Chondrocyte (in vitro differentiated cells): ENCODE measurements at places on chromosomes 7 and 10.

DNA sequence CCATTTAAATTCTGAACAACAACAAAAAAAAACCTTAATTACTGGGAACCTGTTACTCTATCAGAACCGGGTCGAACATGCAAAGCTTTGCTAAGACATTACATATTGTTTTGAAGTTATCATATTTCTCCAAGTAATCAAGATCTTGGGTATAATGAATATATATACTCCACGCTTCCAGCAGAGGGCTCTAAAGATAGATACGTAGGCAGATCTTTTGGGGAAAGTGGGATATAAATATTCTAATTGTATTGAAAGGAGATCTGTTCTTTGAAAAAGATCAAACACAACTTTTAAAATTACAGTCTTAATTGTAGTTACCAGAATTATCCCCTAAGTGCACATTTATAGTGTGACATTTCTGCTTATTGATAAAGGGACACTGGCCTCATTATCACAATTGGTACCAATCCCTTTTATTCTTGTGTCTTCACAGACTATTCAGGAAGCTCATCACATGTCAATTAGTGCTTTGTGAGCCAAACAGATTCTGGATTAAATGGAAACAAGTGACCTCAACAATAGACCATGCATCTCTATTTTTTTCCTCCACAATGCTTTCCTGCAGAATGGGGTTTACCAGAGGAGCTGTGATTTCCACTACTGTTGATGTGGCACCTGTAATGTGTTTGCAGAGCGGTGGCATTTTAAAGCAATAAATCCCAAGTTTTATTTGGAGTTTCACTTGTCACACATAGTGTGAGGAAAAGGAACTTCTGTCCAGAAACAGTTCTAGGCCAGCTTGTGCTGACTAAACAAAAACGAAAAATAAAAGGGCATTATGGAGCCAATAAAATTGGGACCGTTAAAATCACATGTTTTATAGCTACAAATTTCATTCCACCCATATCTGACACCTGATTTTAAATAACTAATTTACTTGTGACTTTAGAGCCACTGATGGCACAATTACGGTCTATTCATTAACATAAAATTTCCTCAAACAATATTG lies 122.4 kb downstream of the CTTNBP2 start:
- no peak for DNase-seq

DNA sequence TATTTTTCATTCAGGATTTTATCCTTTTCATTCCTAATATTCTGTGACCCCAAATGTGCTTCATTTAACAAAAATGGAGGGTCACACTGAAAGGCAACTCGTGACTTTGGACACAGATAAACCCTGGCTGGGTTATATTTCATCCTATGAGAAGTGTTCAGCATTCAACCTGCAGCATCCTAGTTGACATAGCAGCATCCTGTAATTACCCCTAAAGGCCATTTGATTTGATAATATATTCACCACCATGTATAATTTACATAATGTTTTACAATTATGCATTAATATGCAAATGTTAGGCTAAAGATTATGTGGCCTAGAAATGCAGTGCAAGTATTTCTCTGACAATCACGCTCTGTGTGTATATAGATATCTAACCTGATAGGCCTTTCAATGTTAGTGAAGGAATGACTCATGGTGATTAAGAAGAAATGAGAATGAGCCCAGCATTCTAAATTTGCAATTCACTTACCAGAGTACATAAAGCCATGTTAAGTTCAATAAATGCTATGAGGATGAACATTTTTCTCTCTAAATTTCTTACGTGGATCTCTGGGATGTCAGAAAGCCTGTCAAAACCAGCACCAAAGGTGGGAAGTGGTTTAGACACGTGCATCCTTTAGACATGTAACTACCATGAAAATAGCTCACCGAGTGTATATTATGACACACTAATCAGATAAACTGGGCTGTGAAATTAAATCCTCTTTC lies 337.7 kb upstream of the AOAH start:
- DNase-seq, result no peak

GRCh38 chr7:90720984-90721760 lies 125.1 kb downstream of the CDK14 start:
- no peak for DNase-seq

- DNase-seq, result no peak
Measured at GRCh38 chr7:85655252-85655651, 468.4 kb upstream of the SEMA3D start.

- no peak for DNase-seq
Measured at GRCh38 chr10:69885379-69886013, 83.8 kb downstream of the COL13A1 start.

- no peak for DNase-seq
Measured at GRCh38 chr10:124725791-124726190, 18.4 kb downstream of the FAM53B start.

DNA sequence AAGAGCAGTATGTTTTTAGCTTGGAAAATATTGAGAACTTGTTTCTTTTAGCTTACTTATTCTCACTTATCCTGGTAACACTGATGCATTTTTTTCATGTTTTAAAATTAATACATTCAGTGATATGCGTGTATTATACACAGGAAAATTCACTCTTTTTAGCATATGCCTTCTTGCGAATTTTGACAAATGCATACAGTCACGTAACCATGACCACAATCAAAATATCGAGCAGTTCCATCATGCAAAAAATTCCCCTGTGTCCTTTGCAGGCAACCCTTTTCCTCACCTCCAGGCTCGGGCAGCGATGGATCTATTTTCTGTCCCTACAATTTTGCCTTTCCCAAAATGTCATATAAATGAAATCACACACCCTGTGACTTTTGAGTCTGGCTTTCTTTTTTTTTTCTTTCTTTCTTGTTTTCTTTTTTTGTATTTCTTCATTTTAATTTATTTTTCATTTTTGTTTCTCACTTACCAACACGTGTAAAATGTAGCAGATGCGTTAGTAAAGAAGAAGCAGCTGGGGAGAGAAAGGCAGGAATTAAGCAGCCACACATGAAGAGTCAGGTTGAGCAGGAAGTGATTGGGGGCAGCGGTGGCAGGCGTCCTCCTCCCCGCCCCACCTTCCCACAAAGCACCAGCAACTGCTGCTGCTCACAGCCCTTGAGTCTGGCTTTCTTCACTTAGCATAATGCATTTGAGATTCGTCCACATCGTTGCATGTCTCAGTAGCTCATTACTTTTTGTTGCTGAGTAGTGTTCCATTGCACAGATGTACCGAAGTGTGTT lies 29.9 kb downstream of the ADRB1 start:
- DNase-seq, result no peak

DNA sequence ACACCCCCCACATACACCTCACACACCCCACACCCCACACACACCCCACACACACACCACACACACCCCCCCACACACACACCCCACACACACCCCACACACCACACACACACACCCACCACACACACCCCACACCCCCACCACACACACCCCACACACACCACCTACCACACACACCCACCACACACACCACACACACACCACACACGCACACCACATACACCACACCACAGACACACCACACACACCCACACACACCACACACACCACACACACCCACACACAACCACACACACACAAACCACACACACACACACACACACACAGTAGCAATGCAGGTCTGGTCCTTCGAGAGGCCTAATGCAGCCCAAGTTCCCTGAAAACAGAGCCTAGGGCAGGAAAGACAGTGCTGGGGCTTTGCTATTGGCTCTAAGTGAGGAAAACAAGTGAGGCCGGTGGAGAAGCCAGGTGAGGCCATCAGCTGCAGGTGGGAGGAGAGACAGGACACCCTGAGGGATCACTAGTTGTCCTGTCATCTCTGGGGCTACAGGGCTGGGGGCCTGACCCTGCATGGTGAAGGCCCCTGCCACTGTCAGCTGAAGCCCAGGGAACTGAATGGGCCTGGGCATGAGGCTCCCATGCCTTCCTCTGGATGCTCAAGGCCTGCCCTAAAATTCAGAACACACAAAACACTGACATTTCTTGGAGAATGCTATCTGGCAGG lies 92.6 kb downstream of the CYTH3 start:
- no peak for DNase-seq

- no peak for DNase-seq
Measured at GRCh38 chr10:132001238-132001972, 19.7 kb upstream of the BNIP3 start.

DNA sequence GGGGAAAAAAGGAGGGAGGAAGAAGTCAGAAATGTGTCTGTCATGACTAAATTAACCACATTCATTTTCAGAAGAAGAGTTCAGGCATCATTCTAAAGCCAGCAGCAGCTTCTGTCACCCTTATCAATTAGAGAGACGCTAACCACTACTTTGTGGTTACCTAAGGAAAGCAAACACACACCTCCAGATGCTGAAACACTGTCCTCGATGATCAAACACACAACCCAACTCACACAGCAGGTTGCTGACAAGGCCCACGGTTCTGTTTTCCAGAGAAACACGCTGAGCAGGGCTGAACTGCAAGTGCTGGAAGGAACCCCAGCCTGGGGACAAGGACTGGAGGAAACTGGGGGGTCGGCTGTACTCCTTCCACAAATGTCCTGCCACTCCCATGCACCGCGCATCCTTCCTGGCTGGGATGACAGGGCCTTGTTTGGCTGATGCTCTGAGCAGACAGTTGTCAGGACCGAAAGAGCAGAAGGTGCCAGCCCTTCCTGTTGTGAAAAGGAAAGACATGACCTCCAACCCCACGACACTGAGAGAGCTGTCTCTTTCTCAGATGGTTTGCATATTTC lies 36.6 kb downstream of the PRKCQ start:
- DNase-seq, result no peak

DNA sequence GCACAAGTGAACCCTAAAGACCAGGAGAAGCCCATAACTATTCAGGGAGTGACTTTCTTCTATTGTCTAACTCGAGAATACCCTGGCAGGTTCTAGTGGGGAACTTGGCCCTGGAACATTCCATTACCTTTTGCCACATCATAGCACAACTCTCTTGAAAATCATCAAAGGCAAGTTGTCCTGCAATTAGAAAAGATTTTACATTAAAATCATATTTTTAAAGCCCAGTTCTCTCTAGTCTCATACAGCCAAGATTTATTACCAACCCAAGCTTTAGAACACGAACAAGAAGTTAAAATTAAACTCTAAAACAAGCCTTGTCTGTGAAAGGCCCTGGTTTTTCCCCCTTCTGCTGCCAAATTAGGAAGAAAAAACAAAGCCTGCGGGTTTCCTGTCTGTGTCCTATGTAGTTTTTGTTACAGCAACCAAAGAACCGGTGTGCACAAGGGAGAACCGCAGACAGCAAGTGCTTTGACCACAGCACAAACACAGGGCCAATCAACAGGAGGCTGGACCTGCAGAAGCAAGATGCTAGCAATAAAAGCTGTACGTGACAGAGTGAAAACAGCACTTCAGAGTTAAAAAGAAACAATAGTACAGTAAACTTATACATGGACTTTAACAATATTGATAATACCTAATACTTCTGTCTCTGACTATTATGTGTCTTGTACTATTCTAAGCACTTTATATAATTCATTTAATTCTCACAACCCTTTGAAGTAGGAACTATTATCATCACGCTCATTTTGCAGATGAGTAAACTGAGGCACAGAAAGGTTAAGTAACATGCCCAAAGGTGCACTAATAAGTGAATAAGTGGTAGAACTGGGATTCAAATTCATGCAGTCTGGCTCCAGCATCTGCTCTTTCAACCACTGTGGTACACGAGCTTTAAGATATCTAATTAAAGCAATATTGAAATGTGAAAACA lies 65.8 kb downstream of the STK17A start:
- DNase-seq, result no peak

- DNase-seq, result no peak
Measured at GRCh38 chr10:64648915-64649314, 1127.7 kb downstream of the REEP3 start.

DNA sequence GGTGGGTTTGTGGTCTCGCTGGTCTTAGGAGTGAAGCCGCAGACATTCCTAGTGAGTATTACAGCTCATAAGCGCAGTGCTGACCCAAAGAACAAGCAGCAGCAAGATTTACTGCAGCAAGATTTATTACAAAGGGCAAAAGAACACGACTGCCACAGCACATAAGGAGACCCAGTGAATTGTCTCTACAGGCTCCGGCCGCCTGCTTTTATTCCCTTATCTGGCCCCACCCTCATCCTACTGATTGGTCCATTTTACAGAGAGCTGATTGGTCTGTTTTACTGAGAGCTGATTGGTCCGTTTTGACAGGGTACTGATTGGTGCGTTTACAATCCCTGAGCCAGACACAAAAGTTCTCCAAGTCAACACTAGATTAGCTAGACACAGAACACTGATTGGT lies 82.1 kb downstream of the VIPR2 start:
- no peak for DNase-seq

GRCh38 chr7:142798451-142799436 lies 28.0 kb downstream of the PRSS2 start:
- no peak for DNase-seq

DNA sequence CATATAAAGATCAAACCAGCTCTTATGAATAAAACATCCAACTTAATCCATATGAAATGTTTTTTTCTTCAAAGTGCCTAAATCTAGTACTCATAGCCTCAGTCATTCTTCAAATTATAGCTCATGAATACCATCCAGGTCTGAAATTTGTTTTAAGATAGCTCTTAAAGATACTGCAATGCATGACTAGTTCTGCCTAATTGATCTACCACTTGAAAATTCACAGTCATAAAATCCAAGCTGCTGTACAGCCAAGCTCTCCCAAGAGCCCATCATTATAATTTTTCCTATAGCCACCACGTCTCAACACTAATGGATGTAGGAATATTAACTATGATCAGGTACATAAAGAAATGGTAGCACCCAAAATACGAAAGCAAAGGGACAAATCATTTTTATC lies 87.9 kb upstream of the RNF148 start:
- DNase-seq, result no peak

- DNase-seq, result no peak
Measured at GRCh38 chr7:38424750-38425463, 151.5 kb upstream of the TARP start.

- DNase-seq, result no peak
Measured at GRCh38 chr10:130941886-130942285, 369.6 kb downstream of the TCERG1L start.

DNA sequence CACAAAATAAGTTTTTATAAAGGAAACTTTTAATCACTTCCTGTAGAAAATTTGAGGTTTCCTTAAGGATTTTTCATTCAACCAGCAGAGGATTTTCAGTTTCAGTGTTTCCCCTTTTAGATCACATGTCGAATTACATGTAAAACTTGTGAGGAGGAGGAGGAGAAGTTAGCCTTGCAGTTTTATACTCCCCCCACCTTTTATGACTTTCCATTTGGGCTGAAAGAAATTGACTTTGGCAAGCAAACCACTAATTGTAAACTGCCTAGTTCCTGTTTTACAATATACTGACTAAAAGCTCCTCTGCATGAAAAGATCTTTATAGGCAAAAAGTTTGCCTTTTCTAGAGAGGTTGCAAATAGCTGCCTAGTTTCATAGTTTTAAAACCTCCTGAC lies 3.0 kb downstream of the BAMBI start:
- DNase-seq, result no peak

DNA sequence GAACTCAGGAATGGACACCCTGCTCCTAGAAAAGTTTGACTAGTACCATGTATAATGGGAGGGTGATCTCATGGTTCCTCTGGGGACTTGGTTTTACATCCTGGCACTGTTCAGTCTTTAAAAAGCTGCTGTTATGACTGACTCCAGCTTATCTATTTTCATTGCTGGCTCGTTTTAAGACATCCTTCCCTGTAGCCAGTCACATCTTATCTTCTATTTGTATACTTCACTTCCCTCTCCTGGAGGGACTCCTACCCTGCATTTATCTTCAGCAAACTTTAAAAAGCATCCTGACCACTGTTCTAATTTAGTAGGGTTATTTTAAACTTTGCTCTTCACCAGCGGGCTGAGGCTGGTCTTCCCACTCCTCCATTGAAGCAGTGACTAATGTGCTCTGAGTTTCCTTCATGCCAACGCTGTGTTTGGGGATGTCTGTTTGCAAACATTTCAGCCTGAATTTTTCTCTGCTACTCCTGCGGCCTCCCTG lies 72.9 kb upstream of the ARMC3 start:
- DNase-seq, result no peak
